ENCODE measurements at places on chromosomes 4 and X. TPM values are rescaled to one million over a fixed set of nuclear protein-coding genes. Genes with fewer than 3 reads are reported as not detected.

DNA sequence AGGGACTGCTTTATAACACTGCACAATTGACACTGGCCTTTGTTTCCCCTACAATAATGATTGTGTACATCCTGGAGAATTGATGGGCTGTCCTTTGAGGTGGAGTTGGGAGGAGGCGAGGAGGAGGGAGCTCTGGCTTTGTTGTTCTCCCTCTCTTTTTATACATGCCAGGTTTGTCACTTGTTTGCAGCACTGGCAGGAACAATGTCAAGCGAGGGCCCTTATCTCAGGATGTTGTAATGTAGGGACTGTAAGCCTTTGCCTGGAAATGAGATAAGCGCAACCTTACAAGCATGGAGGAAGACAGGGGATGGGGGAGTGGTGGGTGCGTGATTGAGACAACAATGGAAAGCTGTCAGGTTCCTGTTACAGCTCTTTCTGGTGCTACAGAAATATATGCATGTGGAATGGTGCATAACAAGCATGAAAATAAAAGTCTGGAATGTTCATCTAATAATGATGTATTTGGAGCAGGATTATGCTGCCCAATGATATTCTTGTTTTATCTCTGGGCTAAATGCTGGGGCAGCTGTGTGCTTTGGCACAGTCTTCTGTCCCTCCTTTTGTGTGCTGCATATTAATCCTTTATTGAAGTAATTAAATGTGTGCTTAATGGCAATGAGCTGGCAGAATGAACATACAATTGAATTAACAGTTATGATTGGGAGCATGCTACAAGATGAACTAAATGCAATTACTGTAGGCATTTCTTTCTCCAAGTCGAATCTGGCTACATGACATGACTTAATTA lies 294.4 kb downstream of the GPAT3 start:
- no peaks in the 10 kb centered on the region for H3K27me3 ChIP-seq
- H3K36me3 ChIP-seq: no peaks in the 10 kb centered on the region
- DNase-seq: no peak
- H3K27ac ChIP-seq: no peak overlapping the region
- H3K4me3 ChIP-seq: no peak overlapping the region

DNA sequence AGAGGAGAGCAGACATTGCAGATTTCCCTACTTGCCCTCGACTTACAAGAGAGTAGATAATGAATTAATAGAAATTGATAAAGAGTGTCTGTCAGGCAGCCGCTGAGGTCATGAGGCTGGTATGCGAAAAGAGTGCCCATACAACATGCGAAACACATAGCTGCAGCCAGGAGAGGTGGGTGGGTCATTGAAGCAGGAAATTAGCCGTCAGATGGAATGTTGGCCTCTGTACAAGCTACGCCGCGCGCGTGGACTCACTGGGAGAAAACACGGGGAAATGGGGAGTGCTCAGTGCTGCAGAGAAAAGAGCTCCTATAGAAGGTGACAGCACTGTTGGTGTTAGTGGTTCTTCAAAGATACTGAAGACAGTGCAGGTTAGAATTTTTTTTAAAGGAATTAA lies 125.1 kb downstream of the RAPGEF2 start:
- no peaks in the 10 kb centered on the region for H3K27me3 ChIP-seq
- H3K36me3 ChIP-seq: no peaks in the 10 kb centered on the region
- H3K4me1 ChIP-seq: peaks cover 23% of the 10 kb centered on the region
- H3K27ac ChIP-seq: peak overlapping the region; percentile 76
- peak overlapping the region; percentile 34 for H3K4me3 ChIP-seq

FAM149A gene
- total RNA-seq: 1.2 TPM

- H3K36me3 ChIP-seq: no peaks in the 10 kb centered on the region
- H3K27ac ChIP-seq: peak overlapping the region; percentile 32
- peaks cover 11% of the 10 kb centered on the region for H3K4me1 ChIP-seq
- no peak for DNase-seq
- H3K27me3 ChIP-seq: no peaks in the 10 kb centered on the region
Measured at GRCh38 chr4:140268186-140268841, 105.1 kb upstream of the SCOC start.

DNA sequence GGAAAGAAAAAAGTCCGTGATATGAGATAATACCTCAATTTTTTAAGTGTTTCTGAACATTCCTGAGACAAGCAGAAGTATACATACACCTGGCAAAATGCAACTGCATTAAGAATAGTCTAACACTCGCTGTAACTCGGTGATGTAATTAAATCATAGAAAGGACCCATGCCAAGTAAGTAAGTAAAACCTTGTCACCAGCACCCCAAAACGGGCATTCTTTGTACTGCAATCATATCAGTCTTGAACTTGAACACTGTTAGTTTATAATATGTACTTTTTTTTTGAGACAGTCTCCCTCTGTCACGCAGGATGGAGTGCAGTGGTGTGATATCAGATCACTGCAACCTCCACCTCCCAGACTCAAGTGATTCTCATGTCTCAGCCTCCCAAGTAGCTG lies 47.4 kb downstream of the SMIM14 start:
- H3K4me3 ChIP-seq: no peak overlapping the region
- H3K27ac ChIP-seq: no peak overlapping the region
- no peaks in the 10 kb centered on the region for H3K36me3 ChIP-seq
- peaks cover 8% of the 10 kb centered on the region for H3K4me1 ChIP-seq

SH3RF1 gene
- total RNA-seq: 20.8 TPM

LRAT gene
- total RNA-seq: 0.50 TPM

F11 gene
- total RNA-seq: not detected

GRCh38 chrX:17024886-17025285 lies 78.4 kb downstream of the REPS2 start:
- DNase-seq: no peak
- no peaks in the 10 kb centered on the region for H3K4me1 ChIP-seq
- no peak overlapping the region for H3K27ac ChIP-seq

DNA sequence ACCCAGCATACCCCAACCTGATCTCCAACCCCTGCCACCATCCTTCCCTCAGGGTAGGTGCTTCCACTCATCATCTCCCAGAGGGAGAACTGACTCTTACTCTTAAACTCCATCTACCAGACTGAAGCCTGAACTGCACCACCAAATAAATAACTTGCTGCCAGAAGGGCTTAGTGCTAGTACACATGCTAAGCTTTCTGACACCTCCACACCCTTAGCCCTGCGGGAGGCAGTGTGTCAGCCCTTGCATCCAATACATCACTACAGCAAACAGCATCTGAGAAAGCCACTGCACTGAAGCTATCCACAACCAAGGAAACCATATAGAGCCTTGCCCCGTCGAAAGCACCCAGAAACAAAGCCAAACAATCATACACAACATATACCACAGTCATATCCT lies 68.6 kb upstream of the MCF2 start:
- H3K27me3 ChIP-seq: no peaks in the 10 kb centered on the region
- H3K4me3 ChIP-seq: no peak overlapping the region
- DNase-seq: no peak

DNA sequence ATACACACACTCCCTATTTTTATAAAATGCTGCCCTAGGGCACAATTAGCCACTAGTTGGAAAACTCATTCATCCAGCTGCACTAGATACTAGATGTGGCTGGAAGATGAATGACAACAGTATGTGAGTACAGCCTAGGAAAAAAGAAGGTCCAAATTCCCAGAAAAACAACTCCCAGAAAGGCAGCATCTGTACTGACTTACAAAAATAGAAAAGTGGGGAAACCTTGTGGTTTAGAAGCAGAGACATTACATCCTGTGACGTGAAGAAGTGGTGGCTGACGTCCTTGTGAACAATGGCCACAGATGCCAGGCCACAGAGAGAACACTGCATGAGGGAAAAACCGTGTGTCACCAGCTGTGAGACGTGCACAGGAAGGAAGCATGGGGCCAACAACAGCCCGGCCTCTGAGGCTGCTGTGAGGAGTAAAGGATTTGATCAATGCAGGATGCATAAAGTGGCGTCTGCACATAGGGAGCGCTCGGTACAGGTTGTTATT lies 81.2 kb downstream of the SPRY1 start:
- no peaks in the 10 kb centered on the region for H3K36me3 ChIP-seq
- no peaks in the 10 kb centered on the region for H3K27me3 ChIP-seq
- H3K4me1 ChIP-seq: peaks cover 15% of the 10 kb centered on the region
- no peak overlapping the region for H3K4me3 ChIP-seq
- DNase-seq: peak; percentile 66
- H3K27ac ChIP-seq: no peak overlapping the region

PNMA6A gene
- 1.9 TPM for total RNA-seq

DNA sequence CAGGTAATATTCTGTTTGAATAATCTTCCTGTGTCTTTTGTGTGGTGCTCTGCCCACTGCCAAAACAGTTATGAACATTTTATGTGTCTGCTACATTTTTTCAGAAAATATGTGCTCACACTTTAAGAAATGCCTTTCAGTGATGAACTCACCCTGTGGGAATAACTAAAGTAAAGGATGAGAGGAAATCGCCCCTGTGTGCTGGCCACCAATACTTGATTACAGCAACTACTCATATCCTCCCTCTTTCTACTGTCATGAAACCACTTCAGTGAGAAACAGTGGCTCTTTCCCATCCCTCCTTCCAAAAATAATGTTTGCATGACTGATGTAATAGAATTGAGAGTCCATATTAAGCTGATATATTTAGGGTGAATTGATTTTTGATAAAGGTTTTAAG lies 900.9 kb downstream of the RAB28 start:
- H3K27ac ChIP-seq: no peak overlapping the region
- no peaks in the 10 kb centered on the region for H3K4me1 ChIP-seq
- H3K4me3 ChIP-seq: no peak overlapping the region
- DNase-seq: no peak
- no peaks in the 10 kb centered on the region for H3K36me3 ChIP-seq

STPG2 gene
- total RNA-seq: not detected

ZNF518B gene
- total RNA-seq: 33.1 TPM

HSFX2 gene
- not detected for total RNA-seq

- H3K36me3 ChIP-seq: no peaks in the 10 kb centered on the region
- no peak for DNase-seq
- no peak overlapping the region for H3K27ac ChIP-seq
- no peak overlapping the region for H3K4me3 ChIP-seq
Measured at GRCh38 chr4:133124746-133125145, 24.3 kb upstream of the PCDH10 start.

BGN gene
- 87.7 TPM for total RNA-seq

DNA sequence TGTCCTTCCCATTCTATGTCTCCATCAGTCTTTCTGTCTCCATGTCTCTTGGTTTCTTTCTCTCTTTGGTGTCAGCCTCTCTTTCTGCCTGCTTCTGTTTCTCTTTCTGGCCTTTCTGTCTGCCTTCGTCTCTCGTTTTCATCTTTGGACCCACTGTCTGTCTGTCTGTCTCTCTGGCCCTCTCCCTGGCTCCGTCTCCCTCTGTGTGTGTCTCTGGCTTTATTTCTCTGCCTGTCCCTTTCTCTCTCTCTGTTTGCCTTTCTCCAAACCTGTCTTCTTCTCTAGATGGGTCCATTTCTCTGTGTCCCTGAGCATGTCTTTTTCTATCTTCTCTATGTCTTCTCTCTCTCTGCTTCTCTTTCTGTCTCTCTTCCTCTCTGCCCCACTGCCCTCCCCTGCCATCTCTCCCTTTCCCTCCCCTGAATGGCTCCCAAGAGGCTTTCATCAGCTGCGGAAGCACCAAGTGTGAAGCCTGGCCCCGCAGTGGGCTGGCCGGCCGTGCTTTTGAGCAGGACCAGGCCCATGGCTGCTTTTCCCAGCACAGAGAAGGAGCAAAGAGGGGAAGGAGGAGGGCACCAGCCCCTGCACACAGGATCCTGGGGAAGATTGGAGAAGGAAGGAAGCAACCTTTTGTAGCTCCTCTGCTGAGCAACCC lies 57.4 kb downstream of the PJA1 start:
- H3K4me3 ChIP-seq: no peak overlapping the region
- no peak overlapping the region for H3K27ac ChIP-seq
- no peaks in the 10 kb centered on the region for H3K27me3 ChIP-seq
- no peaks in the 10 kb centered on the region for H3K36me3 ChIP-seq
- DNase-seq: no peak
- peaks cover 2% of the 10 kb centered on the region for H3K4me1 ChIP-seq

- H3K4me3 ChIP-seq: no peak overlapping the region
- no peaks in the 10 kb centered on the region for H3K27me3 ChIP-seq
- H3K27ac ChIP-seq: no peak overlapping the region
- DNase-seq: no peak
- H3K4me1 ChIP-seq: peaks cover 3% of the 10 kb centered on the region
Measured at GRCh38 chr4:11416071-11416766, 12.5 kb downstream of the HS3ST1 start.

- H3K27me3 ChIP-seq: no peaks in the 10 kb centered on the region
- no peaks in the 10 kb centered on the region for H3K36me3 ChIP-seq
- H3K27ac ChIP-seq: no peak overlapping the region
- peaks cover 4% of the 10 kb centered on the region for H3K4me1 ChIP-seq
- peak overlapping the region; percentile 61 for H3K4me3 ChIP-seq
Measured at GRCh38 chr4:186144198-186144945, 39.9 kb downstream of the FAM149A start.

INTS6L gene
- 8.7 TPM for total RNA-seq

RIBC1 gene
- 0.34 TPM for total RNA-seq

SERTM2 gene
- 0.23 TPM for total RNA-seq

- no peak for DNase-seq
- H3K27ac ChIP-seq: no peak overlapping the region
Measured at GRCh38 chrX:155127465-155127864, 56.2 kb downstream of the BRCC3 start.

- no peaks in the 10 kb centered on the region for H3K36me3 ChIP-seq
- H3K27ac ChIP-seq: no peak overlapping the region
- no peaks in the 10 kb centered on the region for H3K27me3 ChIP-seq
- H3K4me3 ChIP-seq: no peak overlapping the region
- no peak for DNase-seq
Measured at GRCh38 chr4:77802402-77802801, 16.8 kb downstream of the CNOT6L start.

DNA sequence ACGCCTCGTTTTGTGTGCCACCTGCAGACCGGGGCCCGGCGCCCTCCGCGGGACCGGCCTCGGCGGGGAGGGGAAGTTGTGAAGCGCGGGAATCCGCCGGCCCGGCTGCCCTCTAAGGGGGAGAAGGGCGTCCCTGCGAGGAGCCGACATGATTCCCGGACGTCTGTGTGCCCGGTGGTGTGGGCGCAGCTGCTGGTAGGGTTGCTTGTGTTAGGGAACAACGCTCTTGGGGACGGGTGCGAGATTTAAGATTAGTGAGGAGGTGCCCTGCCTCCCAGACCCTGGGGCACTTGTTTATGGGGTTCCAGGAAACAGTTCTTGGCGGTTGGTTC lies 627 bp downstream of the CDKN2AIP start:
- DNase-seq: no peak
- H3K36me3 ChIP-seq: peaks cover 18% of the 10 kb centered on the region
- peak overlapping the region; percentile 85 for H3K4me3 ChIP-seq
- no peaks in the 10 kb centered on the region for H3K27me3 ChIP-seq
- H3K4me1 ChIP-seq: peaks cover 30% of the 10 kb centered on the region

DNA sequence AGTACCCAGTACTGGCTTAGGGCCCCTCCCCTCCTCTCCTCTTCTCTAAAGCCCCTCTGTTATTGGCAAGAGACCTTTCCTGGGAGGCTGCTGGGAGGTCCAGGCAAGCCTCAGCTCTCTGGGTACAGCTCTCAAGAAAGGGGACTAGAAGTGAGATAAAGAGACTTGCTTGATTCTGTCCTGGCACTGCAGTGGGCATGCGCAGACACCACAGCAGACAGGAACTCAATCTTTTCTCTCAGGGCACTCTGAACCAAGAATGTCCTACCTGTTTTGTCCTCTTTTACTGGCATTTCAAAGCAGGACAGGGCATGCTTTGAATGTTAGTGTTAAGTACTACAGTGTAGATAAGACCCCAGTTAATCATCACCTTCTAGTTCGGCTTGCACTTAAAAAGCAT lies 74.9 kb downstream of the NYX start:
- H3K27me3 ChIP-seq: no peaks in the 10 kb centered on the region
- H3K36me3 ChIP-seq: peaks cover 2% of the 10 kb centered on the region
- no peak overlapping the region for H3K4me3 ChIP-seq
- no peak overlapping the region for H3K27ac ChIP-seq
- H3K4me1 ChIP-seq: peaks cover 7% of the 10 kb centered on the region
- no peak for DNase-seq

Measured in astrocyte (in vitro differentiated cells and primary cell).